ENCODE measurements at places on chromosomes 2 and 18.

- no peak for DNase-seq
Measured at GRCh38 chr18:52914148-52914547, 574.2 kb downstream of the DCC start.

GRCh38 chr2:47695800-47696477 is 87.0 kb upstream of the MSH6 start:
- DNase-seq, result no peak

- DNase-seq, result no peak
Measured at GRCh38 chr18:63322206-63322605, 2.6 kb upstream of the BCL2 start.

GRCh38 chr2:196980473-196980872 is 54.0 kb upstream of the PGAP1 start:
- DNase-seq, result no peak

DNA sequence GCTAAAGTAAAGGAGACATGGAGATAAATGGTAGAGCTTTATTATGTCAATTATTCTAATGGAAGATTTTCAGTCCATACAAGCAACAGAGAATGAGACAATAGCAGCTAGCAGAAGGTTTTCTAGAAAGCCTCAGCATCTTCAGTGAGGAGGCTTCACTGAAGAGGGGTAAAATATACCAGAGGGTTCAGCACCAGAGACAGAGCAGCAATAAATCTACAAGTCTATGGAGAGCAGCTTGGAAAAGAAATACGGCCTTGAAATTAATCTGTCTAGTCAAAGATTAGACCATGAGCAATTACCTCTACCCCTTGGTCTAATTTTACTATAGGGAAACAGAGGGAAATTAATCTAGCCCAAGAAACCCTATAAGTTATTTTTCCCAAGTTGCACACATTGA is 185.7 kb upstream of the CRIM1 start:
- no peak for DNase-seq

DNA sequence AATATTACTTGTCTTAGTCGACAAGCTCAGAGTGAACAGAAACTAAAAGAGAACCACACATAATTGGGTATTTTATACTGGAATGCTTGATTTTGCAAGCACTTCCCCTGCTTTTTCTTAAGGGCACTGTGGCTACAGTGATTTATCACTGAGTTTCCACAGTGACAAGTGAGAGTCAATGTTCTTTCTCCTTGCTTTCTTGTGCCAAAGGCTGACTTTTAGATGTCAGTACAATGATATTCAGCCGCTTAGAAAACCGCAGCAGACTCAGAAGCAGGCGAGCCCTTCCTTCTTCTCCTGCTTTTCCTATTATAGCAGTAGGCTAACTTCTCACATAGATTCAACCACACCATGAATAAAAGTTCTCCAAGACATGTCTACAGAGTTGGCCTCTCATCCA is 1603.6 kb upstream of the NXPH2 start:
- DNase-seq, result no peak

GRCh38 chr18:22275706-22276333 is 106.4 kb downstream of the GATA6 start:
- DNase-seq, result no peak

GRCh38 chr2:118698564-118698963 is 148.9 kb downstream of the EN1 start:
- no peak for DNase-seq

DNA sequence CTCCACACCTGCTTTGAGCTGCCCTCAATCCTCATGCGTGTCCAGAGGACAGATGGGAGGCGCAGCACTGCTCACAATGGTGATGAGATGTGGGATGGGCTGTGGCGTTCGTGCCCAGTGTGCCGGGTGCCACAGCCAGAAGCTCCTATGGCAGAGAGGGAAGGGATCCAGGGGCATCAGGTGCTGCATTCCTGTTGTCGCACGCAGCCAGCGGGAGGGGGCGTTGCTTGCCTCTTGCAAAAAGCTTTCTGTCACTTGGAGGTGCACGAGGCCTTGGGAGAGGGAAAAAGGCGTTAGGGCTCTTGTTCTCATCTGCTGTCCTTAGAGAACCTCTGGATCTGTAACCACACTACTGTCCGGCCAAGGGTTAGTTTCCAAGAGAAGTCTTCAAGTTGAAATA is 29.2 kb upstream of the ALLC start:
- DNase-seq, result peak; percentile 55

DNA sequence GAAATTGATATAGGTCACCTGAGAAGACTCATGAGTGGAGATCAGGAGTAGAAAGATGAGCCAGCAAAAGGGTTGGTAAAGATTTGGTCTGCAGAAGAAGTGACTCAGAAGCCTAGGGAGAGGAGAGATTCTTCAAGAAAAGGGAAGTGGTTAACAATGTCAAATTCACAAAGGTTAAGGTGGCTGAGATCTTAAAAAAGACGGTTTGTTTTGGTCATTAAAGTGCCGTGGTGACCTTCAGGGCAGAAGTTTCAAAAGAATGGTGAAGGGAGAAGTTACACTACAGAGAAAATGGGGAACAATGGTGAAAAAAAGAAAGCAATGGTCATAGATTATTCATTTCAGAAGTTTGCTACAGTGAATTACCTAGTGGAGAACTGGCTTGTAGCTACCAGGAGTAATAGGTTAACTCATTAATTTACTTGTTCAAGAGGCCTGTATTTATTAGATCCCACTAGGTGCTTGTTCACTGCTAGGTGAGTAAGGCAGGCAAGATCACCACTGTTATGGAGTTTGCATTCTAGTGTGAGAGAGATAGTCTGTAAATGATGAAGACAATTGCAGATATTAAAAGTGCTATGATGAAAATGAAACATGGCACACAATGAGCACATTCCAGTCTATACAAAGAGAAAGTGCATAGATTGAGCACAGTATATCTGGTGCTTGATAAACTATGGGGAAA is 43.0 kb downstream of the FBXO48 start:
- DNase-seq, result no peak

- DNase-seq, result no peak
Measured at GRCh38 chr2:224166654-224167053, 127.6 kb upstream of the SERPINE2 start.

DNA sequence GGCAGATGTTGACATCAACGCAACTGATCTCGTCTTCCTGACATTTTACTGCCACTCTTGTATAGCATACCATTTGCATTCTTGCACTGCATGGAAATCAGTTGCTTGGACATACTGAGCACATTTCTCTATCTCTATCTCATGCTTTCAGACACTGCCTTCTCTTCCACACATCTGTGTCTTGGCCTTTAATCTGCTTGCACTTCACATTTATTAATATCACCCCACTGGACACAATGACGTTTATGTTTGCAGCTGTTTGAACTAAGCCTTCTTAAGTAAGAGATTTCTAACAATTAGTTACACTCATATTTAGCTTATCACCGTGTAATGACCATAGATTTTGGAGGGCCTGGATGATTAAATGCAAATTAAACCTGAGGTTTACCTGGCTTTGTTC is 229.8 kb upstream of the CDH19 start:
- no peak for DNase-seq

GRCh38 chr2:201269764-201270163 is 9.4 kb downstream of the CASP8 start:
- DNase-seq, result no peak

- no peak for DNase-seq
Measured at GRCh38 chr2:102140377-102140776, 2.2 kb upstream of the IL1R1 start.

All from kidney (tissue), 22 donors.